NCI-H748 treated with DMSO at 0.1 percent for 48 hours (cell line): ENCODE measurements at places on chromosomes 3 and 15.

DNA sequence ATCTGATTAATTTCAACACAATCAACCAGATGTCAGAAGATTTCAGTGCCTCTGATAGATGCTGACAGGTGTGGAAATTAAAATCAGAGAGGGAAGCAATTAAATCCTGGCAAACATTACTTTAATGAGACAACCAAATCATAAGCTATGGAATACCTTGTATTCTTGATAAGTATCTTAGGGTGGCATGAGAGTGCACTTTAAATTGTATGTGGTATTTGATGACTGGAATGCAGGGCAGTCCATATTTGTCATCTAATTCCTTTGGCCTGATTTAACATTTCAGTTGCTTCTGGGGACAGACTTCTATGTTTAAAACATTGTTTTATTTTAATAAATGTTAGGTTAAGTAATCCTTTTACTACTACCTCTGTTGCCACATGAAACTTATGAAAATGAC is 184.1 kb downstream of the LPP start:
- no peak for DNase-seq

GRCh38 chr3:71011565-71012287 is 571.8 kb downstream of the FOXP1 start:
- no peak for DNase-seq

GRCh38 chr15:71295603-71296314 is 180.5 kb downstream of the THSD4 start:
- DNase-seq = no peak

DNA sequence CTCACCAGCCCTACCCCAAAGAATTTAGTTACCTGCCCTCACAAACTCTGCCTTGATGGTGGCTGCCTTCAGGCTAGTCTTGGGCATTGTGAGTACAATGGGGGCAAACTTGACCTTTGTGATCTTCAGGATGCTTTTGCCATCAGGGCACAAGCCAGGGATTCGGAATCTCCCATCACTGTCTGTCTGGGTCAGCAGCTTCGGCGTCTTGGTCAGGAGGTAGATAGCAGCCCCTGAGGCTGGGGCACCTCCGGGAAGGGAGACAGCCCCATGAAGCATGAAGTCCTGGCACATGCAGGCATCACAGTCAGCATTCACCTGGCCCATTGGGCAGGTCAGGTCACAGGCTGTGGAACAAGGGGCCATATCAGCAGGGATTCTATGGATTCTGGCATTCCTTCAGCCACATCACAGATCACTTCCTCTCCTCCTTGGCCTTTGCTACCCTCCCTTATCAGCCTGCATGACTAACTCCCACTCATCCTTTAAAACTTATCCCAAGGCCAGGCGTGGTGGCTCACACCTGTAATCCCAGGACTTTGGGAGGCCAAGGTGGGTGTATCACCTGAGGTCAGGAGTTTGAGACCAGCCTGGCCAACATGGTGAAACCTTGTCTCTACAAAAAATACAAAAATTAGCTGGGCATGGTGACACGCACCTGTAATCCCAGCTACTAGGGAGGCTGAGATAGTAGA is 6.9 kb downstream of the CILP start:
- DNase-seq = no peak

GRCh38 chr3:140910860-140911259 is 30.8 kb upstream of the SLC25A36 start:
- no peak for DNase-seq
